ENCODE measurements at places on chromosomes 11 and 22. TPM values are rescaled to one million over a fixed set of nuclear protein-coding genes. Genes with fewer than 3 reads are reported as not detected.

Gene NEFH
- 0.13 TPM for total RNA-seq

Gene MSANTD2
- total RNA-seq, result 4.4 TPM

Gene ISX
- not detected for total RNA-seq

Gene C11orf86
- not detected for total RNA-seq

Gene OR4A16
- total RNA-seq, result not detected

Gene BTBD18
- total RNA-seq, result not detected

Gene MOGAT2
- total RNA-seq, result not detected

Gene TSKU
- 3.0 TPM for total RNA-seq

Gene CNIH2
- 0.25 TPM for total RNA-seq

Gene ATXN10
- 59.6 TPM for total RNA-seq

Gene OR5D14
- not detected for total RNA-seq

Gene SLC5A12
- total RNA-seq, result not detected

Gene RRP7A
- total RNA-seq, result 30.7 TPM
